ENCODE measurements at places on chromosomes 11 and 22.

DNA sequence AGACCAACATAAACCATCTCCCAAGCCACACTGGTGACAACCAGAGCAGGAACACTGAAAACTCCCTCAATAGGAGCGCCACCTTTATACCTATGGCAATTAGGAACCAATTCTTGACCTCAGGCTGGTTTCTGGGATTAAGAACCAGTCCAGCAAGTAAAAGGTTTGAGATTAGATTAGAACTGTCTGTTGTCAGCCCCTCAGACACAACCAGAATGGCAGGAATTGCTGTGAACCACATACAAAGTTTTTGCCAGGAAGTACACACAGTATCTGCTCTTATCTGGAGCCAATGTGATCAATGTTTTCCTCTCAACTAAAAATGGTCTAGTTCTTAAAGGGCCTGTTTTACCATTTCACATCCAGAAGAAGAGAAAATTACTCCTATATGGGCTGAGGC lies 55.2 kb downstream of the RBFOX2 start:
- DNase-seq, result no peak

DNA sequence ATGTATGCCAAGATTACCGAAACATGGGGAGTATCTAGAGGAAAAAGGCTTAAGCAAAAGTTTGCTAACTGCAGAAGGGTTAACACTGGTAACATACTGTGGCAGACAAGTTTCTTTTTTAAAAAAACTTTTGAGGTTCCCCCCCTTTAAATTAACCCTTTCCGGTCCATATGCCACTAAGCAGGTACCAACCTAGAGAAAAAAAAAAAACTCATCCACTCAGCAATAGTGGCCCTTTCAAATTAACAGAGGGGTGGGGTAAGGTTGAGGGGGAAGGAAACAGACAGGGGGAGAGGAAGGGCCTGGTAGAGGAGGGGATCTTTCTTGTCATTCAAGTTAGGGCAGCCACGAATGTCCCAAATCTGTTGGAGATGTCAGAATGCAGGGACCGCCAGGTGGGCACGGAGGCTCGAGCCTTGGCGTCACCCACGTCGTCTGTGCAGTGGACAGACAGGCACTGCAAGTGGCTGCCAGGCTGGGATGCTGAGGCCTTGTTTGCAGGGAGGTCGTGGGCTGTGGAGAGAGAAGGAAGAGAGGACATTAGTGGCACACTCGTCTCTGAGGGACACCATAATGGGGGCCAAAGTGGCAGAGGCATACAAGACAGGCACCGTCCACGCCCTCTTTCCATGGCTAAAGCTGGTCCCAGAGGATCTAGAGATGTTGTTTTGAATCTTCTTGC lies 50.8 kb downstream of the MN1 start:
- DNase-seq, result no peak

GRCh38 chr22:38718414-38718813 lies 12.7 kb downstream of the GTPBP1 start:
- peak; percentile 44 for DNase-seq

- no peak for DNase-seq
Observed at GRCh38 chr11:121606354-121606753, 153.6 kb upstream of the SORL1-AS1 start.

DNA sequence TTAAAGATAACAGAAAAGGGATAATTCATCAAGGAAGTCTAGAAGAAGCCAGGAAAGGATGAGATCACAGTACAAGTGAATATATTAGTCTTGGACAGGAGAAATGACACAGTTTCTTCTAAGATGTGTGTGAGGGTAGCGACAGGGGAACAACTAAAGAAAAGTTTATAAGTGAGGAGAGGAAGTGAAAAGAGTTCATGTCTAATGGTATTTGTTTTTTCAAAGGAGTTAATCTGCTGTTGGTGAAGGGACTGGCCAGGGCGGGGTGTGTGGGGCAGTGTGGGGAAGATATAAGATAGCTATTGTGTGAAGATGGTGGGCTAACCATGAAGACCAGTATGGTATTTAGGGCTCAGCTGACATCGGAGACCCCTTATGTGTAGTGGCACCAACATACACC lies 7.6 kb upstream of the PPFIBP2 start:
- DNase-seq, result no peak

DNA sequence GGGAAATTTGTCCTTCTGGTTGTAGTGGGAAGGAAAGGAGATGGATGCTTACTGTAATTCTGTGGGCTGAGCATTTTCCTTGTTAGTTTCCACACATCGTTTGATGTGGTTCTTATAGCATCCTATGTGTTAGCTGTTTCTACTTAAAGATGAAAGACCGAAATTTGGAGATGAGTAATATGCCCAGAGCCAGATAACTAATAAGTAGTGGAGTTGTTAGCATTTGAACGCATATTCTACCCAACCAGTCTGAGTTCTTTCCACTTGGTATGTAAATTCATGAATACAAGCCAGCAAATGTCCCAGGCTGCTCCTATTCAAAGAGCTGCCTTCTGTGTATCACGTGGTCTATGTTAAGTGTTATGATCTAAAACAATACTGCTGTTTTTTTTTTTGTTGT lies 14.6 kb downstream of the SPECC1L start:
- DNase-seq, result no peak

DNA sequence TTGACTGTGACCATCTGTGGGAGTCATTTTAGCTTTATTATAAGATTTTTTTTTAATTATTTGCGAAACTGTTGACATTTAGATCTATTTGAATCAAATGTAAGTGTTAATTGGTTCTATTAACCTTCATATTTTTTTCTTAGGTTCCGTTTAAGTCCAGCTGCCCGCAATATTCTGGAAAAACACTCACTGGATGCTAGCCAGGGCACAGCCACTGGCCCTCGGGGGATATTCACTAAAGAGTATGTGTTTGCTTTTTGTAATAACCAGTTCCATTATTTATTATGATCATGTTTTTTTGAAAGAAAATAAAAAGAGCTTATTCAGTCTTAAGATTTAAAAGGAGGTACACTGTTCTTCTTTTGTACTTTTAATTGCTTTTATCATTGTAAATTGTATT lies 43.9 kb downstream of the PDHX start:
- DNase-seq, result no peak

- no peak for DNase-seq
Observed at GRCh38 chr22:48522271-48522670, 1305.4 kb downstream of the BRD1 start.

GRCh38 chr11:64879244-64879900 lies 951 bp upstream of the EHD1 start:
- peak; percentile 94 for DNase-seq

DNA sequence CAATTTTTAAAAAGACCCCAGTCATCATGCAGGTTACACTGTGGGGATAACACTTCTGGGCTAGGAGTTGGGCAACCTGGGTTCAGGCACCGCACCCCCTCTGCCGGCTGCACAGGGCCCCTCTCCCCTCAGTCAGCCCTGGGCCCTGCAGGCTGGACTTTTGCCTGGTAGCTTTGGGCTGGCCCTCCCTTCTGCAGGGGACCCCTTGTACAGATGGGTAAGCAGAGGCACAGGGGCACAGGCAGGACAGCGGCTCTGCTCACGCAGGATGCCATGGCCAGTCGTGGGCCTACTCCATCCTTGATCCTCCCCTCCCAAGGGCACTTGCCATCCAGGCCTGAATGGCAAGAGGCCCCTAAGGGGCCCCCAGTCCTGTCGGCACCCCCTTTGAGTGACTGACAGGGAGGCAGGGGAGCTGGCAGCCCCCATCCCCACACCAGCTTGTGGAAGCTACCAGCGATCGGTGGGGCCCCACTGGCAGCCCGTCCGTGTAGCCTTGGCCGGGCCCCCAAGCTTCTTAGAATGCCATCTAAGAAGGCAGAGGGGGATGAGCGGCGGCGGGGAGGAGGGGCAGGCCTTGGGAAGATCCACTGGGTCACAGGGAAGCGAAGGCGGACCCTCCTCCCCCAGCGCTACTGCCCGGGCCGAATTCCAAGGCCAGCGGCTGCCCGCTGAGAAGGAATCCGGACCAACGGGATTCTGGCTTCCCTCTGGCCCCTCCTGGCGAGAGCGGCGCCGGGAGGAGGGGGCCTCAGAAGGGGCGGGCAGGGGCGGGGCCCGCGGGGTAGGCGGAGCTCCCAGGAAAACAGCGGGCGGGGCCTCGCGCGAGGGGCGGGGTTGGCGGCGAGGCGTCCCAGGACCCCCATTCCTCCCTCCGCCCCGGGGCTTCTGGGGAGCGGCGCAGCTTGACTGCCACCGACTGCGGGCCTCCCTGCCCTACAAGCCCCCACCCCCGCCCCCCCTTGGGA lies 6.8 kb upstream of the CHKA start:
- DNase-seq, result no peak

- DNase-seq, result peak; percentile 97
Observed at GRCh38 chr22:41021613-41022454, 70.6 kb upstream of the EP300 start.

- peak; percentile 66 for DNase-seq
Observed at GRCh38 chr22:36211237-36211861, 9.7 kb upstream of the APOL4 start.

Measured in suppressor macrophage (primary cell).